ENCODE measurements at places on chromosomes 11 and 22. TPM values are rescaled to one million over a fixed set of nuclear protein-coding genes. Genes with fewer than 3 reads are reported as not detected.

Gene CD3D
- not detected for total RNA-seq

Gene OR2AT4
- total RNA-seq: not detected

Gene TRPC6
- total RNA-seq: not detected

Gene POU2AF1
- total RNA-seq: not detected

Gene PHOX2A
- not detected for total RNA-seq

Gene FADS1
- 442 TPM for total RNA-seq

Gene SMIM38
- total RNA-seq: 0.88 TPM

Data from A673 (cell line).